ENCODE measurements at places on chromosomes 2 and 18.

- DNase-seq, result no peak
- no peaks in the 10 kb centered on the region for H3K27me3 ChIP-seq
- no peaks in the 10 kb centered on the region for H3K4me1 ChIP-seq
- H3K4me3 ChIP-seq, result no peak overlapping the region
- H3K36me3 ChIP-seq, result no peaks in the 10 kb centered on the region
- no peak overlapping the region for H3K27ac ChIP-seq
These were observed 313.0 kb downstream of the CDH2 start for GRCh38 chr18:27863780-27864430.

DNA sequence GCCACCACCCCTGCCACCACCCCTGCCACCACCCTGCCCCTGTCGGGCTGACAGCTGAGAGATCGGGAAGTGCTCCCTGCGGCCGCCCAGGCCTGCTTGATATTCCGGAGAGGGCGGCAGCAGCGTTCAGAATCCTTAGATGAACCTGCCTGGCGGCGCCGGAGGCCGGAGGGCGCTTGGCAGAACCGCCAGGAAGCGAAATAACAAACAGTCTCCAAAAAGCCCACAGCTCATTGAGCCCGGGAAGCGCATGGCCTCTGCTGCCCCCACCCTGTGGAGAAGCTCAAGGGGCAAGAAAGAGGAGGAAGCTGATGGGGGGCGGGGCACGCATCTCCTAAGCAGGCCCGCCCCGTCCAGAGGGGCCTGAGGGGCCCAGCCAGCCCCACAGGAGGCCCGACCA is 92.2 kb upstream of the MBOAT2 start:
- H3K36me3 ChIP-seq, result no peaks in the 10 kb centered on the region
- no peaks in the 10 kb centered on the region for H3K4me1 ChIP-seq
- no peaks in the 10 kb centered on the region for H3K27me3 ChIP-seq
- DNase-seq, result no peak
- H3K4me3 ChIP-seq, result peak overlapping the region; percentile 57
- H3K27ac ChIP-seq, result no peak overlapping the region

DNA sequence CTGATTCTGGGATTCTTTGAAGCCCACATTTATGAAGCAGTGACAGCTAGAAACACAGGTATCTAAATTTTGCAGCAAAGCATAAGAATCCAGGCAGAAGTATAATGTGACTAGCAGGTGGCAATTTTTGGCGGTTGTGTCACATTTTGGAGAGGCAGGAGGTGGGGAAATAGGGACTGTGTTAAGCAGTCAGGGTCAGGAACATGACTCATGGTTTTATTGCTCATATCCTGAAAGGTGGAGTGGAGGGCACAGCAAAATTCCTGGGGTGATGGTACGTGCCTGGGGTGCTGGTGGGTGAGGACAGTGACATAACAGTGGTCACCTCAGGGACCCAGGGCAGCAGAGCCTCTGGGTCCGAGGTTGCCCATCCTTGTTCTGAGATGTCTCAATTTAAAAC is 63.5 kb upstream of the TTN start:
- H3K4me1 ChIP-seq, result peaks cover 24% of the 10 kb centered on the region
- no peak overlapping the region for H3K27ac ChIP-seq
- H3K36me3 ChIP-seq, result no peaks in the 10 kb centered on the region
- no peak for DNase-seq
- no peak overlapping the region for H3K4me3 ChIP-seq

DNA sequence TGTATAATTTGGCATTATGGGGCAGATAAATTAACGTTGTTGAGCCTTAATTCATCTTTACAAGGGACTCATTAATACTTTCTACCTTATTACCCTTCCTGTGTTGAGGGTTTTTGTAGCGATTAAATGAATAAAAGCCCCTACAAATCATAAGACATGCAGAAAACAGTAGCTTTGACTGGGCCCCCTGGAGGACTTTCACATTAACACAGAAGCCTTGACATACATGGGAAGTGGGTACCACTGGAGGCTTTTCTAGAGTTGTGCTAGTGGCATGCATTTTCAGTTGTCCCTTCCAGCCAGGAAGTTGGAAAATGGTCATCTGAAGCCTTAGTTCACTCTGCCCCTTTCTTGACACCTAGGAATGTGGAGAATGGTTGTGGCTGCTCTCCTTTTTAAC is 30.2 kb downstream of the MTA3 start:
- H3K27me3 ChIP-seq, result no peaks in the 10 kb centered on the region
- no peak for DNase-seq
- no peak overlapping the region for H3K27ac ChIP-seq
- no peak overlapping the region for H3K4me3 ChIP-seq

Data from thoracic aorta (tissue), 2 donors.